ENCODE measurements at places on chromosomes 4 and X.

DNA sequence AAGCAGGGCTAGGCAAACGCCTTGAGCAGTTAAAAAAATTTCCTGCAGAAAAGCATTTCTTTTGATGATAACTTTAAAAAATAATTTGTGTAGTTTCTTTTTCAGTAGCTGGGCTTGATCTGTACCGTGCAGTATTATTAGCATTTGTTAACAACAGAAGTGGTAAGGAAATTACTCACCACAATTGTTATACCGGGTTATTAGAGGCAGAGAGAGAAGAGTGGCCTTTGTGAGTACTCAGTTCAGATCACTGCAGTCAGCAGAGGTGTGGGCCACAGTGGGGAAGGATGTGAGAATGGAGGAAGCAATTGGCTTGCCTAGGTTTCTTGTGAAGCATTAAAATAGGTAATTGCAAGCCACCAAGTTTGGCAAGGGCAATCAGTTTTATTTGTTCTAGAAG, 14.3 kb upstream of the IL21 start:
- no peak for DNase-seq

DNA sequence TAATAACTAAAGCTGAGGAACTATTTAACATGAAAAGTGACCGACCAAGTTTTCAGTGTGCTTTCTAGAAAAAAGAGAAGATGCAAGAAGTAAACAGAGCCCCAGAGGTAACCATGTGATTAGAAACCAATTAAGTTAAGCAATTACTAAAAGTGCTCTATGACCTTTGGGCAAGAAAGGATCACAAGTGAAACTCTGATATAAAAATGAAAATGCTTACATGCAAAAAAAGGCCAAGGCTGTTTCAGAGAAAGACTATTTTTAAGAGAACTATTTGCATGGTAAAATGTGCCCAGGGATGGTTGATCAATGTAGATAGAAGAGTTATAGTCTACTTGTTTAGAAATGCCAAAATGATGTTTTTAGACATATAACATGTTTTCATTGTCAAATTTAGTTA, 22.0 kb downstream of the KLHL15 start:
- no peak for DNase-seq

DNA sequence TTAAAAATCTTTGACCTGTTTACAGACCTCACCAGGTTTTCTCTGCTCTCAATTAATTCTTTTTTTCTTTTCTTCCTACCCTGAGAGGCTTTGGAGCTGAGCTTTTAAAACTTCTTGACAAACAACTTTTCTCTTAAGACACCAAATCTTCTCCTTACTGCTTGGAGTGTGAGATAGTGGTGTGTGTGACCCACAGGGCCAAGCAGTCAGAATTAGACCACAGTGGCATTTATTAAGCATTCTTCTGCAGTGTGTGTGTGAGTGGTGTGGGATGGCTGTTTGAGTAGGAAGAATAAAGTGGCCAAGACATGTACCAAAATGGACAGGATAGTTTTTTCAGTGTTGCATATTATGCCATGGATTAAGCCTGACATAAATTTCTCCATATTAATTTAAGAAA, 665.1 kb downstream of the RAPGEF2 start:
- DNase-seq: peak; percentile 84

- DNase-seq: no peak
Measured at GRCh38 chr4:41360214-41360920, 103.6 kb downstream of the UCHL1 start.

GRCh38 chr4:29047341-29048041, 1672.7 kb upstream of the PCDH7 start:
- DNase-seq: no peak

- DNase-seq: no peak
Measured at GRCh38 chrX:54166915-54167314, 16.1 kb downstream of the FAM120C start.

- DNase-seq: peak; percentile 31
Measured at GRCh38 chr4:155543126-155543765, 123.4 kb upstream of the GUCY1A1 start.

DNA sequence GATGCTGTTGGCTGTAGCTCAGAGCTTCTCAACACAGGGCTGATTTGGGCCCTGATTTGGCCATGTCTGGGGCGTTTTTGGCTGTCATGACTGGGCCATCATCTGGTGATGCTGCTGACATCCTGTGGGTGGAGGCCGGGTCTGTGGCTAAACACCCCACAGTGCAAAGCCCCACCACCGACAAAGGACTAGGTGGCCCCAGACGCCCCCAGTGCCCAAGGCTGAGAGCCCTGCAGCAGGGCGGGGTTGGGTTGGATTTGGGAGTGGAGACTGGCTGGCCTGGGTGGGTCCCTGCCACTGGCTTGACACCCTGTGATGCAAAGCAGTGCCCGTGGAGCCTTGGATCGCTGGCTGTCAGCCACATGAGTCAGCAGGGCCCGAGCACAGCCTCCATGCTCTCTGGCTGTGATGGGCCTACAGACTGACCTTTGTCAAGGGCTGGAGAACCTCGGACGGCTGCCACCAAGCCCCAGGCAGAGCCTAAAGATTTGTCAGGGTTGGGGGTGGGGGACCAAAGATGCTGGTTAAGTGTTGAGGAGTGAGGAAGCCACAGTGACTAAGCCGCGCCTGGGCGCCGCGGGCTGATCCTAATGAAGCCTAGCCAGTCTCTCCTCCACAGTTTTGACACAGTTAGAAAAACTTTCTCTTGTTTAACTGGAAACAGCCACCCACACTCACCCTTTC, 28.3 kb downstream of the CYTL1 start:
- peak; percentile 64 for DNase-seq

GRCh38 chr4:946517-947471, 14.5 kb downstream of the TMEM175 start:
- no peak for DNase-seq
